ENCODE measurements at places on chromosomes 1 and 21. TPM values are rescaled to one million over a fixed set of nuclear protein-coding genes. Genes with fewer than 3 reads are reported as not detected.

The EPHA10 gene
- total RNA-seq: 0.05 TPM

The MSH4 gene
- 0.34 TPM for total RNA-seq

GRCh38 chr1:109639063-109639840 lies 16.6 kb upstream of the GSTM4 start:
- no peak for DNase-seq

DNA sequence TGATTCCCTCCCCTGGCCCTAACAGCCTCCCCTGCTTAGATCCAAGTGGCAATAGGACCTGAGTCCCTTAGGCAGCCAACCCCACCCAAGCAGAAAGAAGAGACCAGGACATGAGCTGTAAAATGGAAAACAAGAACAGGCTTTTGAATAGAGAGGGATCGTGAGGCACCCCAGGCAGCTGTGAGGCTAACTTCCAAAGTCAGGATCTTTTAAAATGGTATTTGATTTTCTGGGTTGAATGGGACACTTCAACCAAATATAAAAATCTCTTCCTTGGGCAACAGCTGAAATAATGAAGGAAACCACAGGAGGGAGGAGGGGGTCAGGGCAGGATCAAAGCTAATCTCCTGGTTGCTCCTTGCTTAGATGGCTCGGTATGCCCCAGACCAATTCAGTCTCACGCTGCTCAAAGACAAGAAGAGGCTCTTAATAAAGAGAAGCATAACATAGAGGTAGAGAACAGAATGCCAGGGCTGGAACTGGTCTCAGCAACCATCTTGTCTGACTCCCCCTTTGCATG lies 28.6 kb upstream of the AVPR1B start:
- DNase-seq: no peak

GRCh38 chr1:3427711-3428704 lies 26.5 kb upstream of the ARHGEF16 start:
- DNase-seq: no peak

The OR2T1 gene
- not detected for total RNA-seq

The ZNF697 gene
- total RNA-seq: 21.1 TPM

DNA sequence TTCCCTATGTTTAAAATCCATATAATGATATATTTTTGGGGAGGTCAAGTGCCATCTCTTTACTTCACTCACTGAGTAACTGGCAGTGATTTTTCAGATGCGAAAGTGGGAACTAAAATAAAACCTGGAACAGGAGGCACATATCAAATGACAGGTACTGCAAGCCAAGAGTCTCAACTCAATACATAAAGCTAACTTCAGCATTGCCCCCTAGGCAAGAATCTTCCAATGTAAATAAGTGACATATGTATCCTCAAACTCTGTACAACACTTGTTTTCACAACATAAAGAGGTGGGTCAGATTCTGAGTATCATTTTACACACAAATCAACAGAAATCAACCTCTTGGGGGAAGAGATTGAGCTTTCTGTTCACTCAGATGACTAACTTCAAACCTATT lies 18.1 kb downstream of the DCAF8 start:
- DNase-seq: no peak

The CYYR1 gene
- 26.9 TPM for total RNA-seq

DNA sequence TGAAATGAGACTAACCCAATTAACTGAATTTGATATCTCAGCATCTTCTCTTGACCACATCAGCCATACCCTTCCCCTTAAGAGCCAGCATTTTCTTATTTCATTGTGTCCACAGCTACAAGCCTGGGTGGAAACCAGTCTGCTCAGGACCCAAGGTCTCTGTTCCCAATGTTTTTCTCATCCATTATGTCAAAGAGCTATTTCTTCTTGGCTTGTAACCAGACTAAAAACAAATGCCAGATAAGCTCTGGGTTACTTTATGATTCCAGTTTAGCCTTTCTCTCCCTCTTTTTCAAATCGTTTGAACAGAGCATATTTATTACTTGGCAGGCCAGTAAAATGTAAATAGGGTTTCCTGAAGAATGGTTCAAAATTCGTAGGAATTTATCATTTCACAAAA lies 109.3 kb upstream of the SPATA6 start:
- no peak for DNase-seq

- DNase-seq: no peak
Observed at GRCh38 chr21:35179990-35180540, 131.0 kb upstream of the RUNX1 start.

The HTR6 gene
- not detected for total RNA-seq

DNA sequence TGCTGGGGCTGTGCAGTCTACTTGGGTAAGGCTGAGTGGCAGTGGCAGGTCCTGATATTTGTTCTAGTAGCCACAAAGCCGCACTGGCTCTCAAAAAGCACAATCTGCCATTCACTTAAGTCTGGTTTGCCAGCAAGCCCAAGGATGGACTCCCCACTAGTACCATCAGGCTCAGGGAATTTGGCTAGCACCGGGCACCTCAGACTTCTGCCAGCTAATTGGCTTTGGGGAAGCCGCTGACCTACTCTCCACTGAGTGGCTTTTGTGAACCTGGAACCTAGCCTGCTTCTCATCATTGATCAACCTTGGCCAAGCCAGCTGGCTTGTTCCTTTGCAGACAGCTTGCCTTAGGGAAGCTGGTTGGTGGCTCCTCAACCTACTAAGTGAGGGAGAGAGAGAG lies 83.1 kb downstream of the ESRRG start:
- no peak for DNase-seq

GRCh38 chr1:161082996-161083747 lies 6.2 kb downstream of the NECTIN4 start:
- peak; percentile 31 for DNase-seq

- DNase-seq: peak; percentile 4
Observed at GRCh38 chr1:106926803-106927582, 129.5 kb upstream of the PRMT6 start.

- DNase-seq: no peak
Observed at GRCh38 chr1:59443310-59443709, 146.4 kb downstream of the FGGY start.

DNA sequence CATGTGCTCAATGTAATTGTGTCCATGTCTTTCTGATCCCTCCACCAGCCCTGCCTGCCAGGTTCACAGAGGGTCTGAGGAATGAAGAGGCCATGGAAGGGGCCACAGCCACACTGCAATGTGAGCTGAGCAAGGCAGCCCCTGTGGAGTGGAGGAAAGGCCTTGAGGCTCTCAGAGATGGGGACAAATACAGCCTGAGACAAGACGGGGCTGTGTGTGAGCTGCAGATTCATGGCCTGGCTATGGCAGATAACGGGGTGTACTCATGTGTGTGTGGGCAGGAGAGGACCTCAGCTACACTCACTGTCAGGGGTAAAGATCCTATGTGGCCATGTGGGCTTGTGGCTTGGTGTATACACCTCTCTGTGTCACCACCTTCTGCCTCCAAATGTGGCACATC lies 91.4 kb downstream of the OBSCN start:
- DNase-seq: no peak

DNA sequence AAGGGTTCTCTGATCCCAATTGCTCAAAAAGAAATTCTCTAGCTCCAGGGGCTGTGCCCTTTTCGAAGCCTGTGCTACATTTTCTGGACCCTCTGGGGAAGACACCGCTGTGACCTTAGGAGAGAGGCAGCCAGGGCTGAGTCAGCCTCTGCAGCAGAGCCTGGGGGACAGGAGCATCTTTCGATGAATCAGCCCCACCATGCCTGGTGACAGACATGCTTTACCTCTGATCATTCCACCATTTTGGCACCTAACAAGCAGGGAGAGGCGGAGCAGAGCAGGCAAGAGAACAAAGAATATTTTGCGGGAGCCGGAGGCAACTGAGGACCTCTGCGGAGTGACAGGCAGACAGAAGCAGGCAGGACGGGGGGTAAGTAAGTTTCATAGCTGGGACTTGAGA lies 84.9 kb downstream of the VWA5B1 start:
- no peak for DNase-seq

GRCh38 chr1:190179817-190180216 lies 297.8 kb downstream of the BRINP3 start:
- DNase-seq: no peak

DNA sequence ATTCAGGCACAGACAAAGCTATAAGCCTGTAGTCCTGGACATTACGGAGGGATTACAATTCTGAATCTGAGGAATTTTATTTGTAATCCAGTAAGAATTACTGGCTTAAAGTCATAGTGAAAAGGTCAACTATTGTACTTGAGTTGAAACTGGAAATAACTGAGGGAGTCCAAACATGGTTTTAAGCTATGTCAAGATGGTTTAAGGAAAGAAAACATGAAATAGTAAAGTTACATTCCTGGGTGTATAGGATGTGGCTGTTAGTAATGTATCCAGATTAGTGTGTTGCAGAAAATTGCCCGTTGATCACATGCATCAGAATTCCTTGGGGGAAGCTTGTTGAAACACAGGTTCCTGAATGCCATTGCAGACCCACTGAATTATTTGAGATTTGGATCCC lies 124.8 kb upstream of the GORAB start:
- no peak for DNase-seq

GRCh38 chr1:205410581-205411298 lies 11.1 kb downstream of the LEMD1 start:
- DNase-seq: no peak

- DNase-seq: no peak
Observed at GRCh38 chr1:208078752-208079151, 165.4 kb downstream of the PLXNA2 start.

DNA sequence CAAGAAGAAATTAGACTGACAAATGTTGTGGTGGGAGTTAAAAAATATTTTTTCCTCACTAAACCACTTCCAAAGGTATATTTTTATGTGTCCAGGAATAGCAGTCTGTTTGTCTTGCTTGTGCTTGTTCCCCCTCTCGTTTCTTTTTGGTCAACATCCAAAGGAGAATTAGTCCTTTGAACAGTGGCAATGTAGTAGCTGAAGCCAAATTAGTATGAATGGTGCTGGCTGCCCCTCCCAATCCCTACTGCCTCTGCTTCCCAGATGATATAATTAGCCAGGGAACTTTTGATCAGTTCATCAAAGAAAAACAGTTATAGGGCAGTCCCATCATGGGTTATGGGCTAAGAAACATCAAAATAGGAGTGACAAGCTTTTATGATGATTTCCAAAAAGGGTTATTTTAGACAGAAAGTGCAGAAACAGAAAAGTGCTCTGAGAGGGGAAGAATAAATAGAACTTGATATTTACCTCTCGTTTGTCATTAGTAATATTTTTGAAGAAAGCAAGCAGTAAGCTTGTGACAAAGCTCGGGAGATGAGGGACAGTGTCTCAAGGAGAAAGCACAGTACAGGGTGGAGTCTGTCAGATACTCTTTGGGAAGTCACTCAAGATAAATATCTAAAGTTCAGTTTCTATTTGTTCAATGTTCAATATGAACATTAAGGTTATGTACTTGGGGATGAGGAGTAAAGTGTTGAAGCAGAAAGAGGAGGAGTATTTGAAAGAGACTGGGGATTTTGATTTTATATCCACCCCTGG lies 239.1 kb downstream of the HLX start:
- DNase-seq: no peak

The THEM5 gene
- total RNA-seq: not detected

The CD34 gene
- 62.4 TPM for total RNA-seq

The LCE3D gene
- not detected for total RNA-seq

GRCh38 chr1:30335389-30335996 lies 387.9 kb downstream of the MATN1 start:
- DNase-seq: no peak

The CEP104 gene
- 23.8 TPM for total RNA-seq

The OR6N1 gene
- not detected for total RNA-seq

DNA sequence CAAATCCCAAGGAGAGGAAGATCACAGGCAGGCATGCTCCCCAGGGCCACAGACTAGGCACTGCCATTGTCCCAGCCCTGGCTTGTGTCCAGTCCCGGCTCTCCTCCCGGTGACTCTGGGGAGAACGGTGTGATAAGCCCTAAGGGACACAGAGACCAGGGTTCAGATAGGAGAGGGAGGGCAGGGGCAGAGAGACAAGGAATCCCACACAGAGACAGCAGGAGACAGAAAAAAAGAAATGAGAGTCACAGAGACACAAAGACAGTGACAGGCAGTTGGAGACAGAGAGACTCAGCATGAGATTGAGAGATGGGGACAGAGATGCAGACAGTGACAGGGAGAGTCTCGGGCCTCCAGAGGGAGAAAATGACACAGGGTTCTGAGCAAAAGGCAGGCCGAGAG lies 361 bp downstream of the INSRR start:
- DNase-seq: no peak

DNA sequence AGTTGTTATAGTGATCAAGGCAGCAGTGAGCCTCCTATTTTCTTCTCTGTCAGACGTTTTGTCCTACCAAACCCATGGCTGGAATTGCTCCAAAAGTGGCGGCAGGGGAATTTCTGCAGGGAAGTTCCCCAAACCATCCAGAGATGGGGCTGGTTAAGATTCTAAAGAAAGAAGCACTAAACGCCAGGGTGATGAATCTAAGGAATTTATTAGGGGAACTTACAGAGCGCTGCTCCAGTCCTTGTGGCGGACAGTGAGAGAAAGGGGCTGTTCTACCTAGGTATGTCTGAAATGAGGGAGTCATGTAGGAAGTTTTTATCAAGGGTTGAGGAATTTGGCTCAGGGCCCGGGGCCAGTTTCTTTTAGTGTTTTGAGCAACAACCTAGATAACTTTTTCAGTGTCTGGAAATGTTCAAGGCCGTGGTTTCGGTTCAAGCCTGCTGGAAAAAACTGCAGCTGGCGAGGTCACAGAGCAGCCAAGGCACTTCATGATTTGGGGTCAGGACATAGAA lies 222.4 kb upstream of the B3GALT2 start:
- DNase-seq: peak; percentile 29

The ST6GALNAC5 gene
- not detected for total RNA-seq

The NBPF10 gene
- 0.28 TPM for total RNA-seq

The GNG12 gene
- total RNA-seq: 256 TPM

GRCh38 chr1:155012026-155012546 lies 9.5 kb downstream of the ZBTB7B start:
- no peak for DNase-seq

The FHAD1 gene
- total RNA-seq: 0.23 TPM

DNA sequence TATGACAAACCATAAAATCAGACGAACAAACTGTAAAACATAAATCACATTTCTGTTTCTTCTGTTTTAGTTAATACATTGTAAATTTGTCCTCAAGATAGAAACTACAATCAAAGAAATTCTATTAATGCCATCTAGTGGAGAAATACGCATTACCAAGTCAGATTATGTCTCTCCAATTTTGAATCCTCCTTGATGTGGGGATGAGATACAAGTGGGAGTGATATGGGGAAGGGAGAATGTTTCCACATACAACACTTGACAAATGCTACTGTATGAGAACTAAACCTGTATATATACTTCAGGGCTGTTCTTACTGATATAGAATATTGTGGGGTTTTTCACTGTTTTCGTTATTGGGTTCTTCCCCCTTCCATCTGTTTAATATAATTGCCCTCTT lies 2.6 kb downstream of the HFM1 start:
- DNase-seq: peak; percentile 28

GRCh38 chr1:154694995-154695394 lies 87.0 kb upstream of the ADAR start:
- no peak for DNase-seq

- peak; percentile 64 for DNase-seq
Observed at GRCh38 chr1:242467556-242468145, 56.8 kb downstream of the PLD5 start.

GRCh38 chr1:8247811-8248436 lies 70.0 kb upstream of the SLC45A1 start:
- no peak for DNase-seq

Data from dermis blood vessel endothelial cell (primary cell).